ENCODE measurements at places on chromosomes 5 and 9. TPM values are rescaled to one million over a fixed set of nuclear protein-coding genes. Genes with fewer than 3 reads are reported as not detected.

Gene SPATA6L
- 0.18 TPM for total RNA-seq

Gene RBM27
- total RNA-seq: 19.6 TPM

Gene CRB2
- not detected for total RNA-seq

Gene ADAMTSL2
- 4.8 TPM for total RNA-seq

Gene HACD4
- 4.2 TPM for total RNA-seq

Gene SPOUT1
- total RNA-seq: 16.0 TPM

Gene CTNND2
- total RNA-seq: under 0.01 TPM

Gene TMEM171
- total RNA-seq: 1.8 TPM

Gene SLCO6A1
- not detected for total RNA-seq

Gene ARSB
- 25.2 TPM for total RNA-seq

Gene PCDHA11
- 0.18 TPM for total RNA-seq
